Placental pericyte (primary cell): ENCODE measurements at places on chromosomes 12 and 14. TPM values are rescaled to one million over a fixed set of nuclear protein-coding genes. Genes with fewer than 3 reads are reported as not detected.

GDF3 gene
- not detected in 2 replicates for total RNA-seq

TRPV4 gene
- 0.44 and 0.57 TPM in 2 replicates for total RNA-seq

MANSC1 gene
- 1.7 and 2.2 TPM in 2 replicates for total RNA-seq

PRKD1 gene
- total RNA-seq: 5.3 and 5.7 TPM in 2 replicates

TMEM63C gene
- total RNA-seq: under 0.01 TPM in 1 of 2 replicates, not detected in the other

AP4S1 gene
- total RNA-seq: 4.9 and 7.0 TPM in 2 replicates

CCNT1 gene
- total RNA-seq: 23.9 and 35.4 TPM in 2 replicates

C12orf56 gene
- 2.8 and 4.3 TPM in 2 replicates for total RNA-seq

SVOP gene
- not detected in 2 replicates for total RNA-seq

IFNG-AS1 gene
- not detected in 2 replicates for total RNA-seq

SERPINA3 gene
- under 0.01 and 0.14 TPM in 2 replicates for total RNA-seq

CLEC1B gene
- total RNA-seq: not detected in 2 replicates

AKAP3 gene
- 1.0 and 3.5 TPM in 2 replicates for total RNA-seq

DPF3 gene
- 5.7 and 19.9 TPM in 2 replicates for total RNA-seq

SLC24A4 gene
- total RNA-seq: not detected in 2 replicates

THAP2 gene
- 2.8 and 3.1 TPM in 2 replicates for total RNA-seq

GAS2L3 gene
- total RNA-seq: 8.3 and 42.4 TPM in 2 replicates

POTEG gene
- not detected in 2 replicates for total RNA-seq

MGP gene
- 1.0 and 3.7 TPM in 2 replicates for total RNA-seq

GATC gene
- 13.3 and 16.9 TPM in 2 replicates for total RNA-seq

TC2N gene
- under 0.01 and 0.14 TPM in 2 replicates for total RNA-seq

RNASE4 gene
- total RNA-seq: 2.9 and 7.0 TPM in 2 replicates

KRT71 gene
- total RNA-seq: not detected in 2 replicates

EID3 gene
- total RNA-seq: 9.0 and 18.8 TPM in 2 replicates

FOXG1 gene
- total RNA-seq: under 0.01 TPM in 2 replicates
